ENCODE measurements at places on chromosomes 11 and 22.
A peak's percentile ranks its signal among the peaks of the same experiment; 100 is the strongest.

DNA sequence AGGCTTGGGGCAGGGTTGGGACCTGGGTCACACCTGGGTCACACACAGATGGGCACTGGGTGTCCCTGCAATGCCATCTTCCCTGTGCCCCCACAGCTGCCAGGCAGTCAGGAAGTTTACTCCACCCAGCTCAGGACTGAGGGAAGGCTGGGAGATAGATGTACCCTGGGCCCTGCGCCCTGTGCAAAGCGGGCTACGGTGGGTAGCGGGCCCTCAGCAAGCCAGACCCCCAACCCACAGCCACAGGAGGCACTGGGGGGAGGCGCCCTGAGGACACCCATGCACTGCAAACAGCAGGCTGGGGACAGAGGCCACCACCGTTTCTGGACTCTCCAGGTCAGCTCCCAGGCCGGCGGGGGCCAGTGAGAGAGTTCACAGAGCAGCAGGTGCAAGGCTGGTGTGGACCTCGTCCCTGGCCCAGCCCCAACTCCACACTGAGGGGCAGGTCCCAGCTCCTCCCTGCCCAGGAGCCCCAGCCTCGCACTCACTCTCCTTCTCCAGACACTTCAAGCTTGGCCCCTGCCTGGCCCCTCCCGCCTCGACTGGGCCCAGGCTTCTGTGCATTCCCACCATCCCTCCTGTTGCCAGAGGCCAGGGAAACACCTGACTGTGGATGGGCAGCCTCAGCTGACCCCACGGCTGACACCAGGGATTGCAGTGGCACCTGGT is 4.9 kb downstream of the DUSP8 start:
- DNase-seq: no peak

DNA sequence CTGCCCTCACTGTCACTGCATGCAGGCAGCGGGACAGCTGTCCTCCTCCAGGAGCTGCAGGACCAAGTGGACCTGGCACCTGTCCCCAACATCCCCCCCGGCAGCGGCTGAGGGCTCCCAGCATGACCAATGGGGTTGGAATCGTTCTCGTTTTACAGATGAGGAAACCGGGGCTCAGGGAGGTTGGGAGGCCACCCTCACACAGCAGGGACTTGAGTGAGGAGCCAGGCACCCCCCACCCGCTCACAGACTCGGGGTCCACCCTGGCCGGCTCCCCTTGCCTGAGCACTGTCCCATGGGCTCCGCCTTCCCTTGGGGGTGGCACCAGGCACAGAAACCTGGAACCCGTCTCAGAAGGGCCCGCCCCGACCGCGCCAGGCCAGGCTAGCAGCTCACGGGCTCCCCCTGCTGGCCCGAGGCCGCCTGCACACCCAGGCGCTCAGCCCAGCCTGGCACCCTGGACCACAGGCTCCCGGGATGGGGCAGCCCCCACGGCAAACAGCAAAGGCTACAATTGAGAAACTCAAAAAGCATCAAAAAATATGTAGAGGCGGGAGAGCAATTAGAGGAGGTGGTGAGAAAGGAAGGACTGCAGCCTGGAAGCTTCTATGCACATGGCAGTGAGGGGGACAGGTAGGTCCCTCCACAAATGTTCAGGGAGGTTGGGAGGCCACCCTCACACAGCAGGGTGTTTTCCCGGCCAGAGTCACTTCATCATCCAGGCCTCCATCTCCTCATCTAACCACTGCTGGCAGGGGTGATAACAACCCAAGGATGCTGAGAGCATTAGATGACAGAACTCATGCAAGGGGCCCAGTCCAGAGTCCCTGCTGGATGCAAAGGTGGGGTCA is 12.8 kb downstream of the MACROD1 start:
- DNase-seq: peak; percentile 72

DNA sequence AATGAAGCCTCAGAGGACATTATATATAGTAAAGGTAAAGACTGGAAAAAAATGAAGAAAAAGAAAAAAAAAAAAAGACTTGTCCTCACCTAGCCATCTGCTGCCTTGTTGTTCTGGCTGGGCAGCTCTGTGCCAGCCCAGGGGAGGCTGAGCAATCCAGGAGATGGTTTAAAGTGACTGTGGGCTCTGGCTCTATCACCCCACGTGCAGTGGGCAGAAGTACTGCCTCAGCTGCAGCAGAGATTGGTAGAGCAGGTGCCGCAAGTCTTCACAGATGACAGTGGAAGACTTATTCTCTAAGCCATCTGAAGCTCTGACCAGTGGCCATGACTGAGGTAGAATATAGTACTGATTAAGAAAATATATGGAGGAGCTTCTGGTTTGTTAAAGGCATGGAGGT is 62.2 kb downstream of the SGSM3 start:
- no peak for DNase-seq

- no peak for DNase-seq
These were observed 147.2 kb downstream of the TRPC6 start for GRCh38 chr11:101436511-101437142.

GRCh38 chr22:36028646-36029405 is at the start of gene RBFOX2:
Gene RBFOX2 (minus strand): TSS chr22:36028824. CDS start chr22:36028425, 399 bp downstream.
- peak; percentile 79 for DNase-seq

- DNase-seq: no peak
These were observed 45.3 kb upstream of the GALNT18 start for GRCh38 chr11:11667056-11667455.

- DNase-seq: no peak
These were observed 68.7 kb downstream of the PTPRJ start for GRCh38 chr11:48049036-48049435.

DNA sequence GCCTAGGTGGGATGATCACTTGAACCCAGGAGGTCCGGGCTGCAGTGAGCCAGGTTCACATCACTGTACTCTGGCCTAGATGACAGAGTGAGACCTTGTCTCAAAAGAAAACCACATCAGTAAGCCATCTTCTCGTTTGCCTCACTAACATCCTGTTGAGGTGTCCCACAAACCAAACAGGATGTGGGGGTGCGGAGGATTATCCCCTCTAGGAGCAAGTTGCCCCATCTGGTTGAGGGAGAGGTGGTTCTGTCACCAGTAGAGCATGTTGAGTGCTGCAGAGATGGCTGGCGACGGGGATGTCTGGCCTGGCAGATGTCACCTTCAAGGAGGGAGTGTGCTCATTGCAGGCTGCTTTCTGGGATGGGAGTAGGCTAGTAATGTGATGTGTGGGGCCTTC is 72.4 kb downstream of the ZNRF3 start:
- DNase-seq: peak; percentile 49

- DNase-seq: no peak
These were observed 76.8 kb upstream of the PARVG start for GRCh38 chr22:44103735-44104480.

GRCh38 chr11:46202149-46202548 is 75.3 kb upstream of the CREB3L1 start:
- no peak for DNase-seq

GRCh38 chr11:126466236-126467045 is 111.0 kb downstream of the ST3GAL4 start:
- DNase-seq: no peak

GRCh38 chr11:31767066-31767465 is 44.1 kb downstream of the PAX6 start:
- DNase-seq: no peak

DNA sequence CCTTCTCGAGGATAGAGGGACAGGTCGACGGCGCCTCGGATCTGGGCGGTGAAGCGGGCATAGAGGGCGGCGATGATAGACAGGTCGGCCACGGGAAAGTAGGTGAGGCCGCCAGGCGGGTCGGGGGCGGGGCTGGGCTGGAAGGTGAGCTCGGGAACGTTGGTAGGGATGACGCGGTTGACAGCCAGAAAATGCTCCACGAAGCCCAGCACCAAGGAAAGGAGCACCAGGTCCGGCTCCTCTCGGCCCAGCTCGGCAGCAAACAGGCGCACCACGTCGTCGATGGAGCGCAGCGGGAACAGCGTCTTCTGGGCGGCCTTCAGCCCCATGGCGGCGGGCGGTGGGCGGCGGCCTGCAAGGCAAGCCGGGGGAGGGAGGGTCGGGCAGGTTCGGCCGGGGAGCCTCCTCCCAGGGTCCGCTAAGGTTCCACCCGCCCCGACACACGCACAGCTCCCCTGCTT is 540 bp downstream of the MEN1 start:
- DNase-seq: peak; percentile 27

DNA sequence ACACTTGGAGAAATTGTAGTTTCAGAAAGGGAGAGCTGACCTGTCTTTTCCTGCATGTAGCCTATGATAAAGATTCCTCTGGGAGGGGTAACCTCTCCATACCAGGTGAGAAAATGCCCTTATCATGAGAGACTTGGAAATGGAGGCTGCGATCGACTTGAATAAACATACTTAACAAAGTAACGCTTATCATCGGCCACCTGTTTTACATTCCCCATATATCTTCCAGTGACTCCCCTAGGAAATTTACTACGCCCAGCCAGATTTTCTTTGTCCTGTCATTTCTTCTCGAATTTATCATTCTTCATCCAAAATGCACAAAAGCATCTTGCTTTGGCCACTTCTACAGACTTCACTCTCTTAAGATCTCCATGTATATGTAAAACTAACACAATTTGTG is 143.5 kb downstream of the CCDC81 start:
- DNase-seq: no peak

- DNase-seq: no peak
These were observed 31.4 kb downstream of the IGLL1 start for GRCh38 chr22:23548501-23549197.

GRCh38 chr11:85355921-85356320 is 271.2 kb downstream of the DLG2 start:
- DNase-seq: no peak

- no peak for DNase-seq
These were observed 22.0 kb downstream of the CELSR1 start for GRCh38 chr22:46515208-46516111.

DNA sequence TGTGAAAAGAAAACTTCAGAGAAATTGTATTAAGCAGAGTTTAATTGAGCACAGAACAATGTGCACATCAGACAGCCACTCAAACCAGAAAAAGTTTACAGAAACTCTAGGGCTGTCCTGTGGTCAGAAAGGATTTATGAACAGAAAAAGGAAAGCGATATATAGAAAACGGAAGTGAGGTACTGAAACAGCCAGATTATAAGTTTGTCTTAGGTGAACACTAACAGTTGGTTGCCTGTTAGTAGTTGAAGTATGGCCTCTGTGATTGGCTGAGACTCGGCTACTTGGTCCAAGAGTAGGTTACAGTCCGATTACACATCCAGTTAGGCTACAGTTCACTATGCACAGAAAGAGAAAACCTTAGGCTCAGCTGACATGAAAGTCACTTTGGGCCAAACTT is 1232.5 kb upstream of the RAG2 start:
- DNase-seq: no peak

DNA sequence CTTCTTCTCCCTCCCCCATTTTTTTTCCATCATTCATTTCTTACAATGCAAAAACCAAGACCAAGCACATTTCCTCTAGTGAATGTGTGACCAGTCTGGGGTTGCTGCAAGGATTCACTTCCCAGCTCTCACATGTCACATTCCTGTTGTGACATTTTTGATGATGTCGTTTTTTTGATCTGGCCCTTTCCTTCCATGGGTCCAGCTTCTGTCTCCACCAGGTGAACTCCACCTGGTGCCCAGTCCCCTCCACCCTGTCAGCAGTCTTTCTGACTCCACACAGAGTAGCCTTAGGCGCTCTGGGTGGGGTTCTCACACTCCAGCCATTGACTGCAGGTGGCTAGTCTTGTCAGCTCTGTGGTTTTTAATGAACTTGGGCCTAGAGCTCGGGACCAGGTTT is 15.6 kb downstream of the PANX1 start:
- DNase-seq: no peak

GRCh38 chr22:38784856-38785255 is 9.1 kb downstream of the DNAL4 start:
- no peak for DNase-seq

Measured in stimulated activated CD4-positive, alpha-beta T cell treated with anti-CD3 and anti-CD28 coated beads, Interleukin-4, amount 100 ng/mL, for 1 hour (primary cell).